GM19239 (cell line): ENCODE measurements at places on chromosomes 12 and 14.

DNA sequence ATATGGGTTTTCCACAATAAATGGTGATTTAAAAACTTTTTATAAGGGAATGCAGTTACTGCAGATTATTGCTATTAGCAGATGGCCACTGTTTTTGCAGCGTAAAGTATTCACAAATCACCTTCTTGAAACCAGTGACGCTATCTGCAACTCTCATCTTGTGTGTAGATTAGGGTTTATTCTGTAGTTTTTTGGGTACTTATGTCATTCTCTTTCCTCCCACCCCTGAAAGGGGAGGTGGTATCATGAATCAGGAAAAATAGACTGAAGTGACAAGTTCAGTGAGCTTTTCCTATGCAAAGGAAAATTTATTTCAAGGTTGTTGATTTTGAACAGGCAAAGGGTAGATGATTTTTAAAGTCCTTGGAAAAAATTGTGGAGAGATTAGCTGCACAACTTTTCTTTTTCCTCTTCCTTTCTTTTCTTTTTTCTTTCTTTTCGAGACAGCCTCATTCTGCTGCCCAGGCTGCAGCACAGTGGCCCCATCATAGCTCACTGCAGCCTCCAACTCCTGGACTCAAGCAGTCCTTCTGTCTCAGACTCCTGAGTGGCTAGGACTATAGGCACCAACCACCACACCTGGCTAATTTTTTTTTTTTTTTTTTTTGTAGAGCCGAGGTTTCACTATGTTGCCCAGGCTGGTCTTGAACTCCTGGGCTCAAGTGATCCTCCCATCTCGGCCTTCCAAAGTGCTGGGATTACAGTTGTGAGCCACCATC is 1.6 kb downstream of the FRS2 start:
- no peak for DNase-seq

- DNase-seq: no peak
Observed at GRCh38 chr12:62806244-62806836, 128.6 kb downstream of the PPM1H start.

- no peak for DNase-seq
Observed at GRCh38 chr12:77202457-77203060, 137.2 kb upstream of the E2F7 start.

DNA sequence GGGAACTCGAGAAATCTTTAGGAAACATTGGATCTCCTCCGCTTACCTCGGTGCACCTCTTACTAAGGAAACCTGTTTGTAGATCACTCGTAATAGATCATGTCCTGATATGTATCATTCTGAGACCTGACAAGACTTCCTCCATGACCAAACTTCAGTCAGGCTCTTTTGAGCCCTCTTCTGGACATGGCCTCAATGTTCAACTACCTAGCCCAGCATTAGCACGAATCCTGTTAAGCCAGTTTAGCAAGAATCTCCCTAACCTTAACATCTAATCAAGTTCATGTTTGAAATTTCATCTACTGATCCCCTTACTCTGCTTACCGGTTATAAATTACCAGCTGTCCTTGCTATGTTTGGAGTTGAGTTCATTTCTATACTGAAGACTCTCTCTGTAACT is 713.9 kb upstream of the USP15 start:
- no peak for DNase-seq

DNA sequence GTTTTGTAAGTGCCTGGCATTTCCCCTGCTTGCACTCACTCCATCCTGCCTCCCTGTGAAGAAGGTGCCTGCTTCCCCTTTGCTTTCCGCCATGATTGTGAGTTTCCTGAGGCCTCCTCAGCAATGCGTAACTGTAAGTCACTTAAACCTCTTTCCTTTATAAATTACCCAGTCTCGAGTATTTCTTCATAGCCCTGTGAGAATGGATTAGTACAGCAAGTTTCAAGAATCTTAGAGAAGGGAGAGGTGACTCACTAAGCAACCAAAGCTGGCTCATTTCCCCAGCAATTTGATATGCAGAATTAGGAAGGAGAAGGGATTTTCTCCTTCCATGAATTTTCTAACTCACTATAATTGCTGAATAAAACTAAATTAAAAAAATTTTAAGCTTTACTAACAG is 251.0 kb upstream of the FOXG1 start:
- DNase-seq: no peak

DNA sequence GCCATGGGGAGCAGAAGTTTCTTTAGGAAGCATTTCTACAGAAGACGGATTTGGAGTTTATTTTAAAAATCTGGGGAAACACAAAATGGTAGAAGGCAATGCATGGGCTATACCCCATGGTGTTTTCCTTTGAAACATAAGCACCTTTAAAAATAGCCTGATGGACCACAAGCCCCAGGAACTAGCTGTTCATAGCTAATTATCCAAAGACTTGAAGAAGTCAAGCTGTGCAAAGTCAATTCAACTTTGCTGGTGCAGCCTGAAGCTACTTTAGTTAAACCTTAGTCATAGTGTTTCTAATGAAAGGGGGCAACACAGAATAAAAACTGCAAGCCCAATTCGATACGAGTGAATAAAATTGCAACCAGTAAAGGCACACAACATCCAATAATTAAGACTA is 732.5 kb downstream of the GALC start:
- DNase-seq: no peak

- DNase-seq: no peak
Observed at GRCh38 chr12:44158746-44159145, 322.9 kb downstream of the TMEM117 start.

GRCh38 chr12:25797949-25798348 is 160.5 kb upstream of the RASSF8 start:
- no peak for DNase-seq

DNA sequence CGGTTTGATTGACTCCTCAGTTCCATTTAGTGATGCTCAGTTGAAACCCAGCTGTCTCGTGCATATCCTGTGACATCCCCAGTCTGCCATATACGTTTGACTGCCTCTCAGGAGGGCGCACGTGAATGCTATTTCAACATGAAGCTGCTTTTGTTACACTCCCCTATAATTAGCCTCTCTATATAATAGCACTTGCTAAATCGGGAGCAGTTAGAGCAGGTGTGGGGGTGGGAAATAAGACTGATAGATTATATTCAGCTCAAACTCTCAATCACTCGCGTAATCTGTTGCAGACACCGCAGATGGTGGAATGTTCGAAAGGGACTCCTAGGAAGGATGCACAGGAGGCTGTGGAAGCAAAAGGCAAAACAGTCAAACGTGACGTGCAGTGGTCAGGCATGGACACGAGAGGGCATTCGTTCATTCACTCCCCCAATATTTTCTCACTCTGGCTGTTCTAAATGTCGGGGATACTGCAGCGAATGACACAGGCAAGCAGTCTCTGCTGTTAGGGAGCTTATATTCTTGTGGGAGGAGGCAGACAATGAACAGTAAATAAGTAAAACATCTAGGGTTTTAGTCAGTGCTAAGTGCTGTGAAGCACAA is 29.8 kb downstream of the KCNA1 start:
- no peak for DNase-seq

GRCh38 chr12:2429032-2429431 is 365.7 kb upstream of the FKBP4 start:
- DNase-seq: no peak

- no peak for DNase-seq
Observed at GRCh38 chr12:9636851-9637206, 29.1 kb upstream of the KLRB1 start.

DNA sequence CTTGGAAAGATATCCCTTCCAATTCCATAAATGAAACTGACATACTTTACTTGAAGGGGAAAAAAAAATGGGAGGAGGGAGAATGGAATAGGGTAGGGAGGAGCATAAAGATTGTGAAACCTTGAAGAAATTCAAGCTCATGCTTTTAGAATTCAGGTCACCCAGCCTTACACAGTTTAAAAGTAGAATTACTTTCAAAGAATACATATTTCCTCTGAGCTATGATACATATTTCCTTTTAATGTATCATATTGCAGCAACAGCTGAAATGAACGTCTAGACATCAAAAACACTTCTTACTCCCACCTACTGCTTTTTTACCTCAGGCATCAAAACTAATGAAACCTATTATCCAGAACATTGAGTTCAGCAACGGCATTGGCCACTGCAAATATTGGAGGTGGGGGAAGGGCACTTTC is 156.0 kb downstream of the MED13L start:
- DNase-seq: no peak

DNA sequence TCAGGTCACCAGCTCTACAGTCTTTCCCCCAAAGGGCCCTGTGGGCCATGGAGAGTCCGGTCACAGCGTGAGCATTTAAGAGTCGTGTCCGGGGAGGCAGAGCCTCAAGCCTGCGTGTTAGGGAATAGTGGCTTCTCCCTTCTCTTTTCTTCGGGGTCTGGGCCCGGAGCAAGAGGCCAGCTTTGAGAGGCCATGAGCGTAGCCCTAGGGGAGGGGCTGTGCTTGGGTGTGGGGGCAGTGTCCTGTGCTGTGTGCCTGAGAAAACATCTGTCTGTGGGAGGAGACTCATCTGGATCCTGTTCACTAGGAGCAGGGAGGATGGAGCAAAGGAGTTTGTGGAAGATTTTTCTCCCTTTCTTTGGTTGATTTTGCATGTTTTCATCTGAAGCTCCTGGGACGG is 5.3 kb downstream of the LRP1-AS start:
- no peak for DNase-seq

GRCh38 chr14:69423279-69423678 is 24.8 kb downstream of the SLC39A9 start:
- DNase-seq: no peak

DNA sequence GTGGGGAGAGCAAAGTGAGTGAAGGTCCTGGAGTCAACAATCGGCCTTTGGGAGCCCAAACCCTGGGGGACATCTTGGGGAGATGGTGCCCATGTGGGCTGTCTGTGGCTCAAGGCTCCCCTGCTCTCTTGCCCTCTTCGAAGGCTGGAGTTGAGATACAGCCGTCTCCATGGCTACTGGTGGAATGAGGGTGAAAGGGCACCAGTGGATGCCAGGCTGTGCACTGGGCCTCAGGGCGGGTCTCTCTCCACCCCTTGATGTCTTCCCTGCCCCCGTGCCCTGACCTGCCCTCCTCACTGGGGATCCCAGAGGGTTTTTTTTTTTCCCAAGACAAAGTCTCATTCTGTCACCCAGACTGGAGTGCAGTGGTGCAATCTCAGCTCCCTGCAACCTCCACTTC is 2.0 kb upstream of the ANKRD9 start:
- DNase-seq: no peak

GRCh38 chr14:91369628-91370445 is 47.8 kb downstream of the CCDC88C start:
- DNase-seq: no peak

DNA sequence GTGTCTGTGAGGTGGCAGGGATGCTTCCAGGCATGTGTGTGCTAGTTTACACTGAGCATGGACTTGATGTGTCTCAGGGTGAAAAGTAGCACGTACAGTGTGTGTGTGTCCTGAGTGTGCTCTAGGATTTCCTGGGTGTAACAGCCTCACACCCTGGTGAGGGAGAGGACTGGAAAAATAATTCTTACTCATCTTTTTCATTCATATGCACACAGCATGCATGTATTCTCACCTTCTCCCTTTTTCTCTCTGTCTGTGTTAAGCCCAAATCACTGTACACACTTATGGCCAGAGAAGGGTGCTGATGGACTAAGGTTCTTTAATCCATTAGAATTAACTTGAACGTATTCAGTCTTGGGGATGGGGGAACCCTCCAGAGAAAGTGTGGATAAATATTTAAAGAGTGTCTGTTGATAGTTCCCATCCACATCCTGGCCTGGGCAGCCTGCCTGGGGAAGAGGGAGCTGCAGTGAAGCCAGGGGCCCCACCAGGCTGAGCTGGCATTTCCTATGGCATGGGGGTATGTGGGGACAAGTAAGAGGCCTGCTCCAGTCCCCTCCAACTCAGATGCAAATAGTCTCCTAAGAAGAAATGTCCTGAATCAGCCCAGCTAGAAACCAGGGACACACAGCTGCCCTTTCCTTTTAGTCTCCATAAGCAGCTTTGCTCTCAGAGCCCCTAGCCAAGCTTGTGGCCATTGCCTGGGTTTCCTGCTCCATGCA is 1.1 kb upstream of the HOXC8 start:
- no peak for DNase-seq

GRCh38 chr14:60777856-60778578 is 43.5 kb downstream of the MNAT1 start:
- DNase-seq: no peak
